ENCODE measurements at places on chromosomes 11 and 22.

DNA sequence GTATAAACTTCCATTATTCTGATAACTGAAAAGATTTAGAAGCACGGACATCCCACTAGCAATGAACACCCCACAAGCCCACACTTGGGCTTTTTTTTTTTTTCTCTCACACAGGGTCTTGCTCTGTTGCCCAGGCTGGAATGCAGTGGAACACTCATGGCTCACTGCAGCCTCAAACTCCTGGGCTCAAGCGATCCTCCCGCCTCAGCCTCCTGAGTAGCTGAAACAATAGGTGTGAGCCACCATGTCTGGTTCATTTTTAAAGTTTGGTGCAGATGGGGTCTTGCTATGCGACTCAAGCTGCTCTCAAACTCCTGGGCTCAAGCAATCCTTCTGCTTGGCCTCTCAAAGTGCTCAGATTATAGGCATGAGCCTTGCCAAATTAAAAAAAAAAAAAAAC lies 3.1 kb downstream of the RAPSN start:
- DNase-seq, result no peak

GRCh38 chr11:111413849-111414248 lies 34.8 kb upstream of the POU2AF1 start:
- no peak for DNase-seq

DNA sequence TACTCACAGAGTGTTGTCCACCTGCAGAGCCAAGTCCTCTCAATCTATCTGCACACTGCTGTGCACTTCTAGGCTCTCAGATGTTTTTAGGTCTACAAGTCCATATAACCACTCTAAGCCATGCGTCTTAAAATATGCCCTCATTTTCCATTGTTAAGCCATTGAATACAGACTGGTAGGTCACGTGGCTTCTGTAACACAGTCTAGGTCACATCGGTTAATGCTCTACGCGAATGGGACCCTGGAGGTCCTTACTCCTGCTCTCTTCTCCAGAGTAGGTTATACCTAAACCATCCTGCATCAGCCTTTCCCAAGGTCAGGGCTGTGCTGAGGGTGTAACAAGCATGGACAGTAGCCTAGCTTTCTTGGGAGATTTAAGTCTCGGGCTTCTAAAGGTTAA lies 819 bp downstream of the JAML start:
- no peak for DNase-seq

DNA sequence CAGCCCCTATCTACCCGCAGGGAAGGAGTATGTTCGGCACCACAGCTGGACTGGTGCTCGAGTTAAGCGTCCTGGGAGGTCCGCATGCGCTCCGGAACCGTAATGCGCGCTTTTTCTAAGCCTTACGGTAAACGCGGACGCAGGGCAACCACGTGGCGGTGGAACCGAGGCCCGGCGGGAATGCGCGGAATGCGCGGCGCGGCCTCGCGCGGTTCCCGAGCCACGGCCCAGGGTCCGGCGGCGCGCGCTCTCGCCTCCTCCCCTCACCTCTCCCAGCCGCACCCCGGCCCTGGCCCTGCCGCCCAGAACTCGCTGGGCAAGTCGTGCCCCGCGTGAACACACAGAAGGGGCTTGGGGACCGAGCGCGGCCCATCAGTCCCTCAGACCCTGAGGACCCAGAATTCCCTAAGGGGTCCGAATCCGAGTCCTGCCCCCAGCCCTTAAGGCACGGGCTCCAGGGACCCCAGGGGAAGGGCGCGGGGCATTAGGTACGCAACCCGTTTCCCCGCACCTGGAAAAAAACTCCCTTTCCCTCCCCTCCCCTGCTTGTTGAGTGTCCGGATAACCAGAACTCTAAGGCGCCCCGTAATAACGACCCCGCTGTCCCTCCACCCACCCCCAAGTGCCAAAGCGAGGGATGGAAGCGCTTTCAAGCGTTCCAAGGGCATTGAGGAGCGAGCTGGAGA lies 4.3 kb upstream of the CCND1 start:
- DNase-seq, result peak; percentile 23

DNA sequence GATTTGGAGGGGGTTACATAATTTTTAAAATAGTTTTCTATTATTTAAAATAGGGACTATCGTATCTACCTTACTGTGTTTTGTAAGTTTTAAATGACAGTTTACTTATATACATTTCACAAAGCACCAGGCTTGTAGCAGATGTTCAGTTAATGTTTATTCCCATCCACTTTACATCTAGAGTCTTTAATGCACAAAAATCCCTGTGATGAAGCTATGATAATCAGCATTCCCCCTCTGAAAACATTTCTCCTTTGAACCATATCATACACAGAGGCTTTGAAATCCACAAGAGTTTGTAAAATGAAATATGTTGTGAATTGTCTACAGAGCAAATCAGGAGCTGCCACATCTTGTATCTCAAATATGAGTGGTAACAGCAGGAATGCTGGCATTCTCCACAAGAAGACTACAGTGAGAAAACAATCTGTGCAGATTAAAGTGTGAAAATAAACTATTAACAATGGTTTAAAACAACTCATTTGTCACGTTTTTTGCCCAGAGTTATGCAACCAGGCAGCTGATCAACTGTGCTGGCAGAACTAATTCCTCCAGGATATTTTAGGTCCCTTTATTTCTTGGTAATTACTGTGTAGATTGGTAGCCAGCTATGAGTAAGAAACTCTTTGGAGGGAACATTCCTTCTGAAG lies 699.1 kb upstream of the ARHGAP42 start:
- DNase-seq, result no peak

GRCh38 chr11:32472226-32472625 lies 36.9 kb upstream of the WT1 start:
- DNase-seq, result no peak

GRCh38 chr11:1555713-1556153 lies 16.3 kb downstream of the DUSP8 start:
- DNase-seq, result no peak

DNA sequence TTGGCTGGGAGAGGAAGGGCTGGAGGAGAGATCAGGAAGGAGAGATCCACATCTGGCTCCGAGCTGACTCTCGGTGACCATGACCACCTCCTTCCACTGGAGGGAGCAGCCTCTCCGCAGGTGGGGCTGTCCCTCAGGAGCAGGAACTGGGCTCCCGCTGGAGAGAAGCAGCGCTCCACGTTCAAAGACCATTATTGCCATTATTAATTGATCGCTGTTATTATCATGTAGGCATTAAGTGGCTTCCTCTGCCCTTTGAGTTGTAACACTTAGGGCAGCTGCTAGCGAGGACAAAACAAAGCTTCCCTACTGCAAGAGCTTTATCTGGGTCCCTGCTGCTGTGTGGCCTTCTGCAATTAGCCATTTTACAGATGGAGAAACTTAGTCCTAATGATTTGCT lies 251.9 kb downstream of the ST3GAL4 start:
- no peak for DNase-seq

DNA sequence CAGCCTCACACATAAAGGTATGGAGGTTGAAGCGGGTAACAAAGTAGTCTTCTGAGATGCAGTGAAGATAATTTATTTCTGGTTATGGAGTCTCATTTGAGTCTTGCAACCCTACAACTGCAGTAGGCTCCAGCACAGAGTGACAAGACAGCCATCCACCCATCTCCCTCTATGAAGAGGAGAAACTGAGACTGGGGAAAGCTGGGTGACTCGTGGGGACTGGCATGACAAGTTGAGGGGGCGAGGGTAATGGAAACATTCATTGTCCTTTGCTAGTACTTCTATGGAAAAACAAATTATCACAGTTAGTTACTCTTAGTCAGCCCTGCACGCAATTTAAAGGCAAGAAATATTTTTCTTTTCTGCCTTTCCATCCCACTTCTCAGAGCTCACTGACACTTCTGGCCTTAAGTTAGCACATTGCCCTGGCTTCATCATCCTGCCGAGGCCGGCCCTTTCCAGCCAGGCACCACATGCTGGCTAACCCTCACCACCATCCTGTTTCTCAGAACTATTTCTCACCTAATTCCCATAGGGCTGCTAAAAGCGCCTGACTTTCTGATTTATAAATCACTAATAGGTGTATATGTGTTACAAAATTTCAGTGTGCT lies 361.1 kb downstream of the ETS1 start:
- DNase-seq, result no peak

DNA sequence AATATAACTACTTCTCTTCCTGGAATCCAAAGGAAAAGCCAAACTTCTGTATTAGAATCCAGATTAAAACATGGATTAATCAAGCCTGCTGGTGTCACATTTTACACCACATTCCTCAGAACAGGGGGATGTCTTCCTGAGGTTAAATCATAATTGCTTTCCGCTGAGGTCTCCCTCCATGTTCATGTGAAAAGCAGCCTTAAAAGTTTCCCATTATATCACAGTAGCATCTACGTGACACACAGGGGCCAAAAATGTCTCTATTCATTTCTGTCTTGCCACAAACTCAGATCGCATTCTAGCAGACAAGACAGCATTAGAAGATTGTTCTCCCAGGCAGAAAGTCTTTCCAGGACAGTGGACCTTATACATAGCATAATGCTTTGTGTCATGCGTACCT lies 788.7 kb downstream of the OPCML start:
- DNase-seq, result no peak

DNA sequence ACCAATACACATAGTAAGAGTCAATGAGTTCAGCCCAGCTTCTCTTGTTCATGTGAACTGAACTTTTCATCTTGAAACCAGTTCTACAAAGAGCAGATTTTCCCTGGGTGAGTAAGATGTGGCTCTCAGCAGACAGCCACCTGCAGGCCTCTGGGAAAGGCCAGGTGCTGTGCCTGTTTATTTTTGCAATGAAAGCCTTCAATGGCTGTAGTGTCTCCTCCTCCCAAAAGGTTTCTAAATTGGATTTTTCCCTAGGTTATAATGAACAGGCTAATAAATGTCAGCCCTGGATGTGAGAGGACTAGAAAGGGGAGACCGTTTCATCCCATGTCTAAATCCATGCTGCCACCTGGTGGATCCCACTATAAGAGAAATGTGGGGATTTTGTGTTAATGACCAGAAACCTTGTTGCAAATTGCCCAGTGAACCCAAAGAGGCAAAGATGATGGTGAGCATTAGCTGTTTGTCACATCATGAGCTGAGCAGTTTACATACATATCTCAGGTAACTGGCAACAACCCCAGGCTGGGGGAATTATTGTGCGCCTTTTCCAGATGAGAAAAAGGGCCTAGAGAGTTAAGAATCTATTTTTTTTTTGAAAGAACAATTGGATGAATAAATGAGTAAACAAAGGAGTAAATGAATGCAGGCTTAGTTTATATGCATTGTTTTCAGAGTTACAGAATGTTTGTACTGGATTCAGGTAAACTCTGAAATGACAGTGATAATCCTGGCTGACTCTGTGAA lies 12.7 kb downstream of the C11orf91 start:
- DNase-seq, result peak; percentile 48

DNA sequence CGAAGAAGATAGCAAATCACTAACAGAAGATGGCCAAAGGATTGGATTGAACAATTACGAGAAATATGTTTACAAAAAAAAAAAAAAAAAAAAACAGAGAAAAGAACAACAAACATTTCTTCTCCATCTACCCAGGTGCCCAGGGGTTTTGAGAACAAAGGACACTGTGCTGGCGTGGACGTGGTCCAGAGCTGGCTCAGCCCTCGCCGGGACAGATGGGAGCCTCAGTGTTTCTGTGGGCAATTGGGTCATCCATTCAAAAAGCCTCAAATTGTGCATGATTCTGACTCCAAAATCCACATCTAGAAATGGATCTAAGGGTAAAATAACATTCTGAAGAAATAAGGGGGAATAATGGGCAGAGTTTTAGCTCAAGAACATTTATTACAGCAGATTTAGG lies 63.1 kb downstream of the DHCR7 start:
- DNase-seq, result no peak

GRCh38 chr11:69923641-69924307 lies 104.6 kb upstream of the FGF3 start:
- DNase-seq, result no peak

- DNase-seq, result no peak
Observed at GRCh38 chr11:67780056-67780455, 105.6 kb upstream of the ALDH3B2 start.

- DNase-seq, result no peak
Observed at GRCh38 chr11:114208377-114208776, 87.8 kb upstream of the NNMT start.

DNA sequence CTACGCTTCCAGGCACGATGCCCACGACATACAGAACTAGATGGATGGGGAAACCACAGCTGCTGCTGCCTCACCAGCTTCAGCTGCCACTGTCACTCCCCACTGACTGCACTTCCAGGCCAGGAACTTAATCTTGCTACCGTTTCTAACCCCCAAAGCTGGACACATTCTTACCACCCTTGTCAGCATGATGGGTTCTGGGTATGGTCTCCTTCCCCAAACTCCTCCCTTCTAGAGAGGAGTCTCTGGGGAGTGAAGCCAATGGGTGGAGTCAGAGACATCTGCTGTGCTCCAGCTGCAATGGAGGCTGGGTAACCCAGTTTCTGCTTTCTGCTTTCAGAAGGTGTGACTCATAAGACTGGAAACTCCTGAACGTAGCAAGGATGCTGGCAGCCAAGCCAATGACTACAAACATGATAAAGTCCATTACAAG lies 87.0 kb upstream of the THY1 start:
- no peak for DNase-seq

GRCh38 chr11:14417617-14418374 lies 58.8 kb upstream of the RRAS2 start:
- DNase-seq, result no peak

DNA sequence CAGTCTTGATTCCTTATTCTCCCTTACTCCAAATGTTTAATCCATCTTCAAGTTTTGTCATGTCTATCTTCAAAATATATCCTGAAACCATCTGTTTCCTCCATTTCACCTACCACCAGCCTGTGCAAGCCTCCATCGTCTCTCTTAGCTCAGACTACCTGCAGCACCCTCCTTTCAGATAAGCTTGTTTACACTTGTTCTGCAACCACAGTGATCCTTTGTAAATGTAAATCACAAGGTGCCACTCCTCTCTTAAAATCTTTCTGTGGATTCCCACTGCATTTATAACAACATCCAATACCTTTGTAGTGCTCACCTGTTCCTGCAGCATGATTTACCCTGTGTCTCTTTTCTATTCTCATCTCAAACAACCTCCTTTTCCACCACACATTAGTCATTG lies 31.8 kb upstream of the GPR83 start:
- no peak for DNase-seq

DNA sequence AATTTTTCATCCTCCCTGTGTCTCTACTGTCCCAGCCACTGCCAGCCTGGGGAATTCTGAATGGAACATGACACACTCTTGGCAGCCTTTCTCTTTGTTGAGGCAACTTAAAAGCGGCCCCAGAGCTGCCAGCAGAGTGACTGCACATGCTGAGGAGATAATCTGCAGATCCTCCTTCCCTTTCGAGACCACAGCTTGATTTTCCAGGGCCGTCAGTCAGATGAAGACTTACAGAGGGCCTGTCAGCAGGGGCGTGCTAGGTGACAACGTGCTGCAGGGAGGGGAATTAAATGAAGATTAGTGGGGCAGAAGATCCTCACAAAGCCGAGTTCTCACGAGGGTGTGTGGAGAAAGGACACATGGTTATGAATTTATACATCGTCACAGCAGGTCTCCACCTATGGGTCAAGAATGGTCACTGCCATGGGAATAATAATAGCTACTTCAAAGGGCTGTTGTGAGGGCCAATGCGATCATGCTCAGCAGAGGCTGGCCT lies 193.5 kb upstream of the PITPNB start:
- DNase-seq, result peak; percentile 38

GRCh38 chr22:19807914-19808872 lies 46.5 kb downstream of the GNB1L start:
- DNase-seq, result no peak
